CD4-positive, alpha-beta T cell treated with Interleukin-21 for 1 hour (primary cell): ENCODE measurements at places on chromosomes 3 and 15.

GRCh38 chr15:60871152-60871551 lies 357.9 kb downstream of the RORA start:
- DNase-seq: no peak

DNA sequence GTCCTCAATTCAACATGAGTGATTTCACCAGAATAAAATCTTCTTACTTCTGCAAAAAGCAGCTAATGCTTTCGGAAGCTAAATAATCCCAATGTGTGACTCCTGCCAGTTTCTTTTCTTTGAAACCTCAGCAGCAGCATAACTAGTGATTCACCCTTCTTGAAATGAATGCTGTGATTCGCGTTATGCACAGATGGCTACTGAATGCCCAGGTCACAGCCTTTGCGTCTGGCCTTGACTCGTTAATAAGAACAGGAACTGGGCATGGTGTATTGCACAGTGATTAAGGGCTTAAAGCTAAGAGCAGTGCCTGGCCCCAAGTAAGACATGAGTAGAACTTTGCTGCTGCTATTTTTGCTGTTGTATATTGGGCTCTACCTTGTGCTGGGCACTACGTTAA lies 19.0 kb downstream of the CGNL1 start:
- no peak for DNase-seq

DNA sequence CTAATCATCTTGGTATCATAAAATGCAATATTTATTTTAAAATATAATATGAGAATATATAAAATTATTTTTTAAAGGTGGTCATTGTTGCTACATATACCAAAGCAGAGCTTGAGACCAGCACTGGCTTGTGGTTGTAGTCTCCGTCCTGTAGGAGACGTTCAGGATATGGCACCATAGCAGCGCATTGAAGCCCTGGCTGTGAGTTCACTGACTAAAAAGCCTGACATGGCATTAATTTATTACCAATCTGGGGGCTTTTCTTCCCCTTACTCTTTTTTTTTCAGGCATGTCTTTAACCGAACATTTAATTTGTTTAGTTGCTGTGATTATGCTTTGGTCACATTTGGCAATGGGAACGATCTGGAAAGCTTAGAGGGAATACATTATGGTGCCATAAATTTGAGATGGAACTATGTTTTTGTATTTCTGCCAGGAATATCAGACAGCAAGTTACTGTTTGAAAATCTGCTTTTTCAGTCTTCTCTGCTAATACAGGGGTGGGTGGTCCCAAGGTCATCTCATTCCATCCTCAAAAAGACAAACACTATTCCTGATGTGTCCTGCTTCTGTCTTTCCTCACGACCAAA lies 108.5 kb downstream of the ZIC4 start:
- DNase-seq: no peak

- DNase-seq: no peak
Observed at GRCh38 chr3:158420654-158421396, 150.2 kb upstream of the MLF1 start.

DNA sequence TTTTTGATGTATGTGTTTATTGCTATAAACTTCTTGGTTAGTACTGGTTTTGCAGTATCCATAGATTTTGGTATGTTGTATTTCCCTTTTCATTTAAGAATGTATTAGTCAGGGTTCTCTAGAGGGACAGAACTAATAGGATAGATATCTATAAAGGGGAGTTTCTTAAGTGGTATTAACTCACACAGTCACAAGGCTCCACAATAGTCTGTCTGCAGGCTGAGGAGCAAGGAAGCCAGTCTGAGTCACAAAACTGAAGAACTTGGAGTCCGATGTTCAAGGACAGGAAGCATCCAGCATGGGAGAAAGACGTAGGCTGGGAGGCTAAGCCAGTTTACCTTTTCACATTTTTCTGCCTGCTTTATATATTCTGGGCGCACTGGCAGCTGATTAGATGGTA lies 8.4 kb downstream of the ARL6 start:
- no peak for DNase-seq

DNA sequence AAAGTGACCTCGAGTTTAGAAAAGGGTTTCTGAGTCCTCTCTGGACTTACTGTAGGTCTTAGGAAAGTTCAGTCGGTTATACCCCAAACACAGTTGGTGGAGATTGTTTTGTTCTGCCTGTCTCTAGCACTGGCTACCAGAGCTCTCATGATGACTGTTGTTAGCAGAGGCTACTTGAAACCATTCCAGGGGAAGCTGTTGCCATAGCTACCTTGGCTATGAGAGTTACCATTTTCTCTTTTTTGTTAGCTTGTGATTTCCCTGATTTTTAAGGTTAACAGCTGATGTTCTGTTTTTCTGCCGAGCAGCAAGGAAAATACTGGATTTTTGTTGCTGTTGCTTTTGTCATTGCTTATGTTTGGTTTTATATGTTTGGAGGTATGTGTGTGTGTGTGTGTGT lies 26.7 kb downstream of the ABHD2 start:
- DNase-seq: no peak

GRCh38 chr15:39200586-39200985 lies 380.3 kb upstream of the THBS1 start:
- DNase-seq: no peak

DNA sequence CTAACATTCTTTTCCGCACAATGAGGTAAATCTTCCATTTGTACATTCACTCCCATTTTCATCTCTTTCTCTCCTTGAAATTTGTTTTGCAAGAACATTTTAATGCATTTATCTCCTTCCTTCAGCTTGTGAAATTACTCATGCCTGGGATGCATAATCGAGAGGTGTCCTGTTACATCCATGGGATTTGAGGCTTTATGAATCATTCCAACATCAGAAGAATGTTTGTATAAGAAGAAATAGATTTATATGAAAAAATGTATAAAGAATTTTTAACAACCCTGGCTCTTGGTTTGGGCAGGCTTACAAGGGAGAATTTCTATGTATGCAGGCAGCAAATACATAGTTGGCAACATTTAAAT lies 93.2 kb upstream of the MBNL1 start:
- DNase-seq: no peak

GRCh38 chr3:140529558-140529957 lies 148.3 kb upstream of the TRIM42 start:
- DNase-seq: no peak

DNA sequence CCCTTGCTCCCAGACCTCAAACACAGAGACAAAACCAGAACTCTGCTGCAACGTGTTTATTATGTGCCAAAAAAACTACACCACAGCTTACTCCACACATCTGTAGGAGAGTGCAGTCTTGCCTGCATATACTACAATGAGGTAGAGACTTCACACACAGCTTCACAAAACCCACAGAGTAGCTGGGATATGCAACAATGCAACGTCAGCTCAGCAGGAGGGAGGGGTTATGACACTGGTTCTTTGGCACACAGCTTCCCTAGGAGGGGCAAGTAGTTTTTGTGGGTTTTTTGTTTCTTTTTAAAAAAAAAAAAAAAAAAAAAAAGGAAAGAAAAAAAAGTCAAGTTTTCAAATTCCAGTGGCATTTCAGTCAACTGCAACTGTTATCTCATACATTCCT lies 2.9 kb upstream of the RPS17 start:
- DNase-seq: no peak

DNA sequence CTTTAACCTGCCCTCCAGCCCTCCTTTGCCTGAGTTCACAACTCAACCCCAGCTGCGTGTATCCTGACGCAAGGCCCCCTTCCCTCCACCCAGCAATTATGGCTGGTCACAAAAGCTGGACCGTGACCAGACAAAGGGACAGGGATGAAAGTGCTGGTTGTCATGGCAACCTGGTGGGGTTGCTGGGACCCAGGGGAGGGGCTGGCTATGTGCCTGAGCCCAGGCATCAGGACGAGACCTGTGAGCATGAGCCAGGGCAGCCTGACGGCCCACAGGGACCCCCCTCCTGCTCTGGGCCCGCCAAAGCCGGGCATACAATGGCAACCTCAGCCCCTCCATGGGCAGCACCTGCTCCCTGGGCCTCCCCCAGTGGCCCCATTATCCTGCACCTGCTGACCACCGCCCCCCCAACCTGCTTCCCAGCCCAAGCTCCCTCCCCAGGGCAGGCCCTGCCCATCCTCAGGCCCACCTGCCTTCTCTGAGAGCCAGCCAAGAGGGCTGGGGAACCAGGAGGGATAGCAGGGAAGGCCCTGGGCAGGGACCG lies 4.5 kb upstream of the DNAH1 start:
- no peak for DNase-seq

GRCh38 chr3:155244699-155245098 lies 48.8 kb downstream of the STRIT1 start:
- no peak for DNase-seq

GRCh38 chr15:63169788-63170187 lies 12.5 kb upstream of the RPS27L start:
- no peak for DNase-seq

DNA sequence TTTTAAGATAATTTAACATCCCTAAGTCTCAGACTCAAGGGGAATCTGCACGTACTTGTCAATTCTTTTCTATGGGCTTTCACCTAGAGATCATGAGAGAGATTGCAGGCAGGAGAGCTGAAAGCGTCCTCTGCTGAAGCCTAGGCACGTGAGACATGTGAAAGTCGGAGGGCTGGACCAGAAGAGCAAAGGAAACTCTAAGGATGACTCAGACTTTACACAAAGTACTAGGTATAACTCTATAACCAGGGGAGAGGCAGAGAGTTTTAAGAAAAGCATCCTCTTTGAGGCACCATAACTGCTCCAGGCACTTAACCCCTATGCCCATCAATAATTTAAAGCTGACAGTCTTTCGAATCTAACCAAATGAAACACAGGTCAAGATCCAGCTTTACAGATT lies 436.6 kb downstream of the VGLL3 start:
- DNase-seq: no peak

DNA sequence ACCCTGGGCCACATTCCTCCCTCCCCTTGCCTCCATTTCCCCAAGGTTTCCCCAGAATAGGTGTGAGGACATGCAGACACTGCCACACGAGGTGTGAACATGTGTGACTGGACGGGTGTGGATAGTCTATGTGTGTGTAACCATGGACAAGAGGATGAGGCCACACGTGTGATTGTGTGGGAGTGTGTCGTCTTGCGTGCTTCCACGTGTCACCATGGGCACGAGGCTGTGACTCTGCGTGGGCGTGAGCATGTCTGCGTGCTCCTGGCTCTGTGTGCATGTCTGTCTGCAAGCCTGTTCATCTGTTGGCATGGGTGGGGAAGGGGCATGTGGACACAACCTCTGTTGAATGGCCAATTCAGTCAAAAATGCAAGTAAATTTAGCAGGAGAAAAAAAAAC lies 6.2 kb upstream of the MYL3 start:
- DNase-seq: no peak

DNA sequence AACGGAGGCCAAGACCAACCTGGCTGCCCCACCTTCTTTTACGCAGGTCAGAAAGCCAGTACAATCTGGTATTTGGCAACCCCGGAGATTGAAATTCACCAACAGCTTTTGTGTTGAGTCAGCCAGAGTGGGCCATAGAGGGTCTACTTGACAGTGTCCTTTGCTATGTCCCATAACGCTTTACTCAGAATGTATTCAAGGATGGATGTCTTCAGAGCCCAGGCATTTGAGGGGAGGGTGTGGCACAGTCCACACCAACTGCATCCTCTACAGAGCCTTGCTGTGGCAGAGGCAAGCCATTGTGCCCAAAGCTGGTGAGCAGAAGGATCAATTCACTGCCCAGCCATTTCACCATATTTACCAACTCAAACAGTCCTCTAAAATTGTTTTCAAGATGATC lies 18.4 kb downstream of the PLA1A start:
- DNase-seq: no peak

- no peak for DNase-seq
Observed at GRCh38 chr3:66738625-66739365, 238.0 kb upstream of the LRIG1 start.

DNA sequence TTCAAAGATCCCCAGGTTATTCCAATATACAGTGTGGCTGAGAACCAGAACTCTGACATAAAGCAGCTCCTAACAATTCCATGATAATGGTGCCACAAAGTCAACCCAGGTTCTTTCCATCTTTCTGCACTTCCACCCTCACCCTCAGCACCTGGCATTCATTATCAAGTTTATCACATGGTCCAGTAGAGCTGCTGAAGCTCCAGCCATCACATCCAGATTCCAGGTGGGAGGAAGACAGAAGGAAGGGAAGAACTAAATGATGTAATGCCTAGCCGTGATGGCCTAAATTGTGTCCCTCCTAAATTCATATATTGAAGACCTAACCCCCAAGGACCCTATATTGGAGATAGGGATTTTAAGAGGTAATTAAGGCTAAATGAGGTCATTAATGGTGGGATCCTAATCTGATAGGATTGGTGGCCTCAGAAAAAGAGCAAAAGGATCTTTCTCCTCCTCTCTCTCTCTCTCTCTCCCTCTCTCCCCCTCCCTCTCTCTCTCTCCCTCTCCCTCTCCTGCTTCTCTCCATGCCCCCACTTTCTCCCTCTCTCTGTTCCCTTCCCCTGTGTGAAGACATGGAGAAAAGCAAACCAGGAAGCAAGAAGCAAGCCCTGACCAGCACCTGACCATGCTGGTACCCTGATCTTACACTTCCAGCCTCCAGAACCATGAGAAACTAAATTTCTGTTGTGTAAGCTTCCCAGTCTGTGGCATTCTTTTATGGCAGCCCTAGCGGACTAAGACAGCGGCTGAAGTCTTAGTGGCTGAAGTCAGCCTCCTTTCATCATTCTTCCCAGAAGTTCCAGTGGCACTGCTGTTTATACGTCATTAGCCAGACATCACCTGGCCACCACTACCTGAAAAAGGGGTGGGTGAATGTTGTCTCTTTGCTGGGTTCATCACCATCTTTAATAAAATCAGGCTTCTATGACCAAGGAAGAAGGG lies 369.7 kb upstream of the PROK2 start:
- DNase-seq: no peak

DNA sequence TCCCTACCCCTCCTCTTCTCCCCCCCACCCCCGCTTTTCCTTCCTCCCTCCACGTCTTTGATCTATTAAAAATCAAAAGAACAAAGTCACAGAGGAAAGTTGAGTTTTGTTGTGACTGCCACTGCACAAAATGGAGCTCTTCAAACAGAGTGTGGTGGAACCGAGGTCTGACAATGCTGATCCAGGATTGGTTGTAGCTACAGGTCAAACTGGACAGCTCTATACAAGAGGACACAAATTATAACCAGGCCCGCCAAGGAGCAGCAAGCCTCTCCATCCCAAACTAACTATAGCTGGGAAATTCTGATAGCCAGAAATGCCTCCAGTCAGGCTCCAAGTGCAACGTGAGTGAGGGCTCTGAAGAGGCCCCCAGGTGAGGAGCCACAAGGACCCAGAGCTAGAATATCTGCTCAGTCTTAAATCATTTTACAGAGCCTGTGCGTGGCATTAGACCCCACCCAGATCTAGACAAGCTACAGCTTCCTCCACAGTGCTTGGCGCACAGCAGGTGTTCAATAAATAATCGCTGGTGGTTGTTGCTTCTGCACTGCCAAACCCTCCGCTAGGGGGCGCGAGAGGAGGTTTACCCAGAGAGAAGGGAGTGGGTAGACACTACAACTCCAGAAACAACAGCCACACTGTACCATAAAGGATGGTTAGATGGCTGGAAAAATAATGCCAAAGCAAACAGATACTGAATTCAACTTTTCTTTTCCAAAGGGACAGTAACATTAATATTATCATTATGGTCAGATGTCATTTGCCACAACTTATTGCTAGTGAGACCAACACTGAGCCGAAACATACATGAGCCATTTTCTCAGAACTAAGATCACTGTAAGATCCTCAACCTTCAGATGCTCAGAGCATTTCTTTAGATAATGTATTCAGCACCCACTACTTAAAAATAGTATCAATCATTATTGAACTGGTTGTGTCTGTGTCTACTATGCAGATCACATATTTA lies 44.6 kb downstream of the ZIC4 start:
- DNase-seq: no peak
